ENCODE measurements at places on chromosomes 11 and 22. TPM values are rescaled to one million over a fixed set of nuclear protein-coding genes. Genes with fewer than 3 reads are reported as not detected.

DNA sequence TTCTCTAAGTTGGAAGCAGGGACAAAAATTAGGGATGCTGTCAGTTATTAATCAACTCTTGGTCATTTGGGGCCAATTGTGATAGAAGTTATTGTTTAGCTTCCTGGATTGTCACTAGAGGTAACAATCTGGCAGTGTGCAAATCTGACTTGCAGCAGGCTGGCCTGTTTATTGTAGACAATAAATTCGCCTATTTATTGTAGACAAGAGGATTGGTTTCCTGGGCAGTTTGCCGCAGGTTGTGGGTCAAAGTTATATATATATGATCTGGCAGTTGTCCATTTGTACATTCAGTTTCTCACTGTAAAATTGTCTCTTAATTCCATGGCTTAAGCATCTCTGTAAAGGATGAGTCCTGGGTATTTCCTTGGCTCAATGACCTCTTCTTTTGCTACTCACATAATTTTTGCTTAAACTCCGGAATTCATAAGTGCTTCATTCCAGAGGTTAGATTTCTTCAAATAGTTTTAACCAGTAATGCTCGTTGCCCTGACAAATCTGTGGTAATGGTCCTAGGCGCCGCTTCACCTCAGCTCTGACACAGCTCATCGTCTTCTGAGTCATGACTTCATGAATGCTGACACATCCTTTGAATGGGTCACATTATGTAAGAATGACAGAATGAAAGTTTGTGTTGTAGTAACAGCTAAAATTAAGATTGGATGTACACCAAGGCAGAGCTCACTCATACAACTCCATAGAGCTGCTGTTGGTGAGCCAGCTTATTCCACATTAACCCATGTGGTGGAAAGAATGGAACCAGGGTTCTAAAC is 7.8 kb upstream of the MMP3 start:
- DNase-seq = peak; percentile 74

- peak; percentile 92 for DNase-seq
These were observed at the start of the genes PI4KA and SNAP29 for GRCh38 chr22:20858615-20859416. Gene PI4KA, minus strand, starts transcription at chr22:20858811. Its CDS starts 86 bp downstream, at chr22:20858725. Gene SNAP29, plus strand, starts transcription at chr22:20859007. Its CDS starts 104 bp downstream, at chr22:20859111.

DNA sequence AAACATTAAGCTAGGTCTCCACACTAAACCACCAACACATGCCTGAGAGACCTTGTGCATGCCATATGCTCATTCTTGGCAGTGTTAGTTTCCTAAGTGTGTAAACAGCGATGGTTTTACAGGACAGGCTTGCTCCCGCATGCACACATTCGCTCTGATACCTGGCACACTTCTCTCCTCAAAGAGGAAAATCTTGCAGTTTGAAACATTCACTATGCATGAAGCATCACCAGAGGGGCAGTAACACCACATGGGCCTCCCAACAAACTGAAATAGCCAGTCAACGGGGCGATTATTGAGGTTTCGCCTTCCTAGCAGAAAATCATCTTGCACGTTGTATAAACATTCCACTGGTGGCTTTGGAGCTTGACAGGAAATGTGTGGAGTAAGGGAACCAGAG is 52.6 kb downstream of the ABTB2 start:
- no peak for DNase-seq

The GGT5 gene
- total RNA-seq = not detected

Measured in foreskin keratinocyte (primary cell).